ENCODE measurements at places on chromosomes 3 and 15.

GRCh38 chr15:100944986-100945385 is 25.8 kb downstream of the LRRK1 start:
- no peak for DNase-seq

GRCh38 chr15:64071931-64072765 is 21.5 kb downstream of the CIAO2A start:
- DNase-seq = no peak

- DNase-seq = no peak
Measured at GRCh38 chr15:68315035-68315434, 37.5 kb downstream of the FEM1B start.

DNA sequence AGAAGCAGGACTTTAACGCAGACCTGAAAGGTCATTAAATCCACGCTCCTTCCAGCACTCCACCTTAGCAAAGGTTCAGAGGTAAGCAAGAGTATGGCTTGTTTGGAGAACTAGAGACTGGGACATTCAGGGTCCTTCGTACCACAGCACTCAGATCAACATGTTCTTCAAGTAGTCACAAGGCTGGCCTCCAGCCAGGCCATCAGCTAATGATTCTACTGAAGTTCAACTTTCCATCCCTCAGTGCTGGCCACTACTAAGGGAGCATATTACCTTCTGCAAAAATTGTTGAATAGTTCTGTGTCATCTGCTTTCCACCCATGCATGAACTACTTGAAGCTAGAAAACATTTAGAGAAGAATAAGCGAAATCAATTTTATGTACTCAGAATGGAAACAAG is 17.6 kb downstream of the CD200R1L start:
- DNase-seq = no peak

DNA sequence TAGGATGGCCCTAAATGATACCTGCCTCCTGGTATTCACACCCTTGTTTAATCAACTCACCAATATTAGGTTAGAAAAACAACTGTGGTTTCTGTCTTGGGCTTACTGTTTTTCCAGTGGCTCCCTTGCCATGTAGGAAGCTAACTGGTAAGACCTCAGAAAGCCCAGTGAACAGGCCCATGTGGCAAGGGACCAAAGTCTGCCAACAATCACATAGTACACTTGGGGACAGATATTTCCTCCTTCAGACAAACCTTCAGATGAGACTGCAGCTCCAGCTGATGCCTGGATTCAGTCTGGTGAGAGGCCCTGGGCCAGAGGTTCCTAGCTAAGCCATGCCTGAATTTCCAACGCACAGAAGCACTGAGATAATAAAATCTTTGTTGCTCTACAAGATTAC is 96.1 kb downstream of the GSK3B start:
- no peak for DNase-seq

- DNase-seq = no peak
Measured at GRCh38 chr3:105511031-105511430, 144.3 kb downstream of the ALCAM start.

DNA sequence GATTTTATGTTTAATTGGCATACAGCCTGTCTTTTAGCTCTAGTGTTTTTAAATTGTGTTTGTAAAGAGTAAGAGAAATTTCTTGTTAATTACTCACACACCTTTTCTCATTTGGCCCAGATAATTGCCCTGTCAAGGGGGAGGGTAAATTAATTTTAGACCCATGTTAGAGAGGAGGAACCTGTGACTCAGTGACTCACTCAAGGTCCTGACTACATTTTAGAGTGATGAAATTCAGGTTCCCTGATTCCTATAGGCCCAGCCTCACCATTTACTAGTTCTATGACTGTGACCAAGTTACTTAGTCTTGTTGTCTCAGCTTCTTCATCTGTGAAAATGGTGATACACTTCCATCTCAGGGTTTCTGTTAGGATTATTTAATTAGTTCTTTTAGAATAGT is 125.2 kb upstream of the DPH6 start:
- no peak for DNase-seq

DNA sequence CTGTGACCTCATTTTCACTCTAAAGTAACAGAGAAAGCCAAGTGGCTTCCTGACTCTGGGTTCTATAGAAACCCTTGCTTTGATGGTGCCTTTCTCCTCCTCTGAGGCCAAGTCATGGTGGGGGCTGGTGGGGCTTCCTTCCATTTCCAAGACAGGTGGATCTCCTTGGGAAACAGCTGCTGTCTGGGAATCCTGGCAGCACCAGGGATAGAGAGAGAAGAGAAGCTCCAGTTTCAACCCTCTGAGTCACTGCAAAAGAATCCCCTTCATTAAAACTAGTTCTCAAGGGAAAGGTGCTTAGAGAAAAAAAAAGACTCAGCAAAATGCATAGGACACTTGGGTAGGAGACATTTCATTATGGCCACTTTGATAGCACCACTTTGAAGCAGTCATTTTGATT is 614.4 kb downstream of the FHIT start:
- DNase-seq = no peak

- DNase-seq = no peak
Measured at GRCh38 chr3:189344996-189345395, 173.2 kb downstream of the TPRG1 start.

DNA sequence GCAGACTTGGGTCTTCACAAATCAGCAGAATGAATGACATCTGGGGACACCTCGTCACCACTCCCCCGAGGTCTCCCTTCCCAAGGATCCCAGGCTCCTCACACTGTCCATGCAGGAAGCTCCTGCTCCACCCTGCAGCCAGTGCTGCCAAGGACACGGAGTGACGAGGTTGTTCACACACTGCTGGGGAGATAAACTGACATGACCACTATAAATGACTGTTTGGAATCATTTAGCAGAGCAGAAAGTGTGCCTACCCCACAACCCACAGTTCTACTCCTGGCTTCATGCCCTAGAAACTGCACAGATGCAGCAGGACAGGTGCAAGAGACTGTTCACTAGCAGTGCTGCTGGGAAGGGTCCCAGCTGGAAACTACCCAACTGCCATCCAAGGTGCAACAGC is 19.7 kb upstream of the PRSS50 start:
- DNase-seq = no peak

Measured in T follicular helper cell (primary cell).